Posterior cingulate gyrus (tissue), 11 donors: ENCODE measurements at places on chromosomes 7 and 10.

DNA sequence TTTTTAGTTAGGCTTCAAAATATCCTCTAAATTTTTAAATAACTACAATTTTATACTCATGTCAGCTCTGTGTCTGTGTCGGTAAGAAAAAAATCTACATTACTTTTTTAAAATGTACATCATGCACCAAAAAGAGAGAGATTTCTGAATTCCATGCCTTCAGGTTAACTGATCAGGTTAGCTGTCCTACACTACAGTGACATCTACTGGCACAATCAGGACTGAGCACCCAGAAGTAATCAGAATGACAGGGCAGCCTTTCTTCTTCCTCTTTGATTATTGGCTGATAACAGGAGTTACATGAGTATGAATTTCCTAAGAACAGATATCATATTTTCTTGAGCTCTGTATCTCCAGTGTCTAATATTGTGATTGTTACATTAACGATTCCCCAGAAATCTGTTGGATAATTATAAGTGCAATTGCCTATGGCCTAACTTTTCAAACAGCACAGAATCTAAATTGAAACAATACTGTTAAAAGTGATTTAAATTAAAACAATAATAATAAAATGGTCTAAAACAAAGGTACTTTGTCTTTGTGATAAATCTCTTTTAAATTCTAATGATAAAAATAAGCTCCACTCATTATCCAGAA lies 41.8 kb upstream of the HYCC1 start:
- DNase-seq: no peak

GRCh38 chr10:122674781-122675180 lies 24.9 kb downstream of the C10orf120 start:
- no peak for DNase-seq

- no peak for DNase-seq
Observed at GRCh38 chr10:48765039-48765438, 80.4 kb downstream of the WDFY4 start.

GRCh38 chr10:88730864-88731263 lies 24.8 kb downstream of the LIPK start:
- DNase-seq: no peak

DNA sequence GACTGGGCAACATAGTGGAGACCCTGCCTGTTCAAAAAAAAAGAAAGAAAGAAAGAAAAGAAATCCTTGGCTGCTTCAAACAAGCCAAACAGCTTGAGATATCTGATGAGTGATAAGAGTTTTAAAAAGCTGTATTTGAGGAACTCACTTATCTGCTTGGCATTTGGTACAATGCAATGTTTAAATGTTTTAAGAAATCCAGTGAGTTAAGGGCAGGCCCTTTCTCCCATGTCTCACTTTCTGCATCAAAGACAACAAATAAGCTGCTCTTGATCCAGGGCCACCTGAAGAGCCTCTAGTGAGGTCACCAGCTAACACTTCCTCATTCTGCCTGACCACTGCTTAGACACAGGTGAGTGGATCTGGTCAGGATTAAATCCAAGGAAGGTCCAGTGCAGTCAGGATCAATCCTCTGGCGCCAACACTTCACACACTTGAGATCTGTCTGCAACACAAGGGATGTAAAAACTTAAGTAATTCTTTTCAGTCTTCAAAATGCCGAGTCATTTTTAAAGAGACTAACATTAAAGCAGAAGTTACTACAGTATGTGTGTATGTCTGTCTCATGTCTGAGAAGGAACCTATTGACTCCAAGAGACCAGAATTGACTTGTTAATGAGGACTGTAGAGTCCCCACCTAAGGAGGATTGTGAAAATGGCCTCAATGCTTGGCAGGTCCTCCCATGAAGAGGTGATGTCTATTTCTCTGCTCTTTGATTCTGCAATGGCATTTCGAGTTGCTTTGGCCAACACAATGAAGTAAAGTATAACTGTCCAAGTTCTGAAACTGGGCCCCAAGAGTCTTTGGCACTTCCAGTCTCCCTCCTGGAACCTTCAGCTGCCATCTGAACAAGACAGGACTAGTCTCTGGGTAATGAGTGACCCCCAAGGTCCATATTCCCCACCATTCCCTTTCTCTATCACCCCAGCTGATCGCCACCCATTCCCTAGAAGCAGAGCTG lies 43.1 kb downstream of the CREB3L2 start:
- no peak for DNase-seq

DNA sequence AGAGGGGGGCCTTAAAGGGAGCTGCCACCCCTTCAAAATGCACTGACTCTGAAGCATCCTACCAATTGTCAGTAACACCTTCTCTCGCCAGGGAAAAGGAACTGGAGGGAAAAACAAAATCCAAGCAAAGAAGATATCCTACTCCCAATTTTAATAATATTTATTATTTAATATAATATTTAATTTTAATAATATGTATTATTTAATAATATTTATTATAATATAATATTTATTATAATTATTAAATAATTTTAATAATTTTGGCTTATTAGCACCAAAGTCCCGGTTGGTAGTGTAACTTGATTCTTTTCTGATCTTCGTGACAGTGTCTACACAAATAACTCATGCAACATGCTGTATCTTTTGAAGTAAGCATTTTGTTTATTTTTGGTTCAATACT lies 58.6 kb upstream of the AGBL3 start:
- DNase-seq: no peak

GRCh38 chr10:119377958-119378736 lies 164.4 kb downstream of the RGS10 start:
- DNase-seq: no peak

GRCh38 chr7:33043501-33044400 lies 18.8 kb downstream of the NT5C3A start:
- no peak for DNase-seq

DNA sequence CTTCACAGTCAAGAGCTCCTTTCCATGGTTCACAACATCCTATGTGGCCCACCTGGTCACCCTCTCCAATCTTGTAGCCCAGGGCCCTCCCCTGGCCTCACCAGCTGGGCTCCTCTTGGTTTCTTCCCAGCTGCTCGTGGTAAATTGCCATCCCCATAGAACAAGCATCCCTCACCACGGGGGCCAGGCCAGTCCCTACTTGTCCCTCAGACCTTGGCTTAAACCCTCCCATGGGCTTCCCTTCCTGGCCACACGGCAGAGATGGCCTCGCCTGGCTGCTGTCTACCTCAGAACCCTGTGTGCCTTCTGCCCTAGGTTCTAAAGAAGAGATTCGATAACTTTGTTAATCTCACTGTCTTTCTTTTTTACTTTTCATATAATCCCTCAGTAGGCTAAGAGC lies 153.3 kb upstream of the TCERG1L start:
- no peak for DNase-seq

- DNase-seq: no peak
Observed at GRCh38 chr7:155870334-155871180, 58.3 kb upstream of the SHH start.

DNA sequence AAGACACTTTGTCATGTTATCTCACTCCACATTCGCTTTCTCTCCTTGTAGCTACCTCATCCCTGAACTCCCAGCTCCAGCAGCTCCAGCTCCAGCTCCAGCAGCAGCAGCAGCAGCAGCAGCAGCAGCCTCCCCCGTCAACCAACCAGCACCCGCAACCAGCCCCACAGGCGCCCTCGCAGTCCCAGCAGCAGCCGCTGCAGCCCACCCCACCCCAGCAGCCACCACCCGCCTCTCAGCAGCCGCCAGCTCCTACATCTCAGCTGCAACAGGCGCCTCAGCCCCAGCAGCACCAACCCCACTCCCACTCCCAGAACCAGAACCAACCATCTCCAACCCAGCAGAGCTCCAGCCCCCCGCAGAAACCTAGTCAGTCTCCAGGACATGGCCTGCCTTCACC lies 226.6 kb upstream of the YAE1 start:
- DNase-seq: peak; percentile 72

DNA sequence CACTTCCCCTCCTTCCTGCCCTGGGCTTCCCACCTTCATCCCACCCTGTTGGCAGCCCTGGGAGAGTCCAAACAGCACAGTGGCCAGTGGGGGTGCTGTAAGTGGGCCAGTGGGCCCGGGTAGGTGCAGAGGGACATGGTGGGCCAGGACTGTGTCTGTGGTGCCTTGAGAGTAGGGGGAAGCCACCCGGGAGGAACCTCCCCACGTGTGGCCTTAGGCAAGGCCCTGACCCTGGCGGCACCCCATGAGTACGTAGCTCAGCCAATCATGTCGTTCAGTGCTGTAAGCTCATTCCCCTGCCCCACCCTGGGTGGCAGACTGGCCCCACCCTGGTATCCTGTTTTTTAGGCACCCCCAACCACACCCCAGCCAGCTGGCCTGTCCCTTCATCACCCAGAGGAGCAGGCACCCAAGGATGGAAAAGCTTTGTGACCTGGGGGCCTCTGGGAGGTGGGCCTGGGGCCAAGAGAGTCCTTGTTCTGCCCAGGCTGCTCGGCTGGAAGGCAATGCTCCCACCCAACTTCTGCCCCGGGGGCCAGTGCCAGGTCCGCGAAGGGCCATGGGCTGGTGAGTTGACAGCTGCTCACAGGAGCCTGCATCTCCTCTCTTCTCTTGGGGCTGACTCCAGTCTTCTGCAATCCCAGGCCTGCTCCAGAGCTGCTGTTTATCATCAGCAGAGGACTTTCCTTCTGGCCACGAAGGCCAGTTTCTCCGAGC lies 41.6 kb downstream of the TSPAN15 start:
- no peak for DNase-seq

- DNase-seq: peak; percentile 44
Observed at GRCh38 chr10:13717936-13718772, 131.4 kb downstream of the PRPF18 start.
